NCI-H1048 (cell line): ENCODE measurements at places on chromosomes 4 and X.

DNA sequence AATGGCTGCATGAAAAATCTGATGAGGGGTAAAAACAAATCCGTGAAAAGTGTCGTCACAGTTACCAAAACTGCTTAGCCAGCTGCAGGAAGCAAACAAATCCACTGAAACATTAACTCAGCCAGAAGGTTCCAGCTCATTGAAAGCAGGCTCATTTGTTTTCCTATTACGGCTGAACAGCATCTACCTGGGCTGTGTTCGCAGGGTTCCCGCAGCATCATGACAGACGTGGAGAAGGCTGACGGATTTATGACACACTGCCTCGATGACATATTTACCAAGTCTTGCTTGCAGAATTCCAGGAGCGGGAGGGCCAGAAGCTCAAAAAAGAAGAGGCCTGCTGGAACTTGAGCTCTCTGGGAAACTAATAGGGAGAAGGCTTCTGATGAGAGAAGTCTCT is 781.1 kb downstream of the RAB28 start:
- no peak for DNase-seq

GRCh38 chrX:146614663-146615478 is 194.7 kb upstream of the CXorf51B start:
- no peak for DNase-seq

DNA sequence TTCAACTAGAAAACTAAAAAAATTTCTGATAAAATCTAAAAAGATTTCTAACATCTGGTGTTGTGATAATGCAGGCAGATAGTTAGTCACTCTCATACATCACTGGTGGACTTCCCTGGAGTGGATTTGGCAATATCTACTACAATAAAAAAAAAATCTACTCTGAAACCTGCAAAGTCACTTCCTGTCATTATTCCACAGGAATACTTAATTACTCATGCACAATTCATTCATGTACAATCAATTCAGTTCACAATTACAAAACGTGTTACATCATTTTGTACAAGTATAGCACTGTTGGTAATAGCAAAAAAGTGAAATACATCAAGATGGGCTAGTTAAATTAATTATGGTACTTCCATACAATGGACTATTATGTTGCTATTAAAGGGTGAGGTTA is 16.5 kb upstream of the RHOH start:
- DNase-seq, result no peak

- DNase-seq, result no peak
Observed at GRCh38 chr4:55431710-55432336, 36.1 kb downstream of the TMEM165 start.

- DNase-seq, result no peak
Observed at GRCh38 chr4:5361968-5362367, 310.7 kb downstream of the STK32B start.

- no peak for DNase-seq
Observed at GRCh38 chrX:110180928-110181310, 137.0 kb downstream of the AMMECR1 start.

DNA sequence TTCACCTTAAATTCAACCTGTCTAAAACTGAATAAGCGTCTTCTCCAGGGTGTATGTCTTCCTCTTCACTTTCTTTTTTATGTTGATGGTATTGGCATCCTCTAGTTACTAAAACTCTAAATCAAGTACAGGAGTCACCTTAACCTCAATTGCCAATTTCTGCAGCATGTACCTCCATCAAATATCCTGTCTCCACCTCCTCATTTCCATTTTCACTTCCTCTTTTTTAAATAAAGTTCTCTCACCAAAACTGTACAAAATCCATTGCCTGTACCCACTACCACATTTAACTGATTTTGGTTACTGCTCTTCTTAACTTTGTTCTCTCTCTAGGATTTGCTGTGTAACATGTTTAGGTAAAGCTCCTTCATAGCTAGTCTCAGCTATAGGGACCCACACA is 9.2 kb upstream of the NPFFR2 start:
- DNase-seq, result no peak

GRCh38 chrX:153766098-153766817 is 2.2 kb downstream of the PLXNB3 start:
- no peak for DNase-seq

DNA sequence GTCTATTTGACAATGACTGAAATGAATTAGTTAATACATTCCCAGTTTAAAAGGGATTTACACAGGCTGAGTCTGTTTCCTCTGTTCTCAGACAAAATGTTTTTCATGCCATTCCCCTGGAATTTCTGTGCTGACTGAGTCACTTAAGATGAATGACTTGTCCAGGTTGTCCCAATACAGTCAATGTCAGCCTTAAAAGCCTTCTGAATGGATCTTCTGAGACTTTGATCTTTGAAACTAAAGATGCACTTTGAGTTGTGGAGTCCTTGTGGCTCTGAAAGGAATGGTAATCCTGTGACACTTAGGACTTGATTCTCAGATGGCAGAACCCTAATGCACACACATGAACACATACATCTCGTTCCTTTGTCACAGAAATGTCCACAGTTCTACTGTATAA is 622.2 kb upstream of the GRID2 start:
- DNase-seq, result no peak

DNA sequence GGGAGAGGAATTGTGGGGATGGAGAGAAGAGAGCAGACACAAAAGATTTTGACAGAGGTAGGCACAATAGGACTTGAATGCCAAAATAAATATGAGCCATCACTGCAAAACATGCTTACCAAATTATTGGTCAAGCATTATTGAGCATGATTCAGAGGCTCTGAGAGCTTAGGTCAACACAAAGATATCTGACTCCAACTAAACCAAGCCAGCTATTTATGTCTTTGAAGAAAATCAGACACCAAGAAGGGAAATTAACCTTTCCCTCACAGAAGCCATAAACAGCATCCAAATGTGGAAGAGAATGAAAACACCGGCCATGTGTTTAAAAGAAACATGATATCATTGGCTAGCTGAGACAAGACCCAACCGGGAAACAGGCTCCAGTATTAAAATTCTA is 323.2 kb downstream of the RAB28 start:
- no peak for DNase-seq

DNA sequence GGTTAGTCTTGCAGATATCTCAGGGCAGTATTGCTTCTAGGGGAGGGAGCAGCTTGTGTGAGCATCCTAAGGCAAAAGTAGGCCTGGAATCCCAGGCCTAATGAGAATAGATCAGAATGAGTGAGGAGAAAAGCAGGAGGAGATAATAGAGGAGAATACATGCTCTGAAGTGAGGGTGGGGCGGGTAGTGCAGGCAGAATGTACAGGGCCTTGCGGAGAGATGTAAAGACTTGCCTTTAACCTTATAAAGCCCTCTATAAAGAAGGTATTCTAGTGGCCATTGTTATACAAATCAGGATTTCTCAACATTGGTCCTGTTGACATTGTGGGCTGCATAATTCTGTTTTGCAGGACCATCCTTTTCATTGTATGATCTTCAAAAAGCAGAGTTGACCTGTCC is 855.3 kb downstream of the PCDH7 start:
- DNase-seq, result no peak

- DNase-seq, result no peak
Observed at GRCh38 chrX:150298841-150299551, 64.1 kb upstream of the MAMLD1 start.

DNA sequence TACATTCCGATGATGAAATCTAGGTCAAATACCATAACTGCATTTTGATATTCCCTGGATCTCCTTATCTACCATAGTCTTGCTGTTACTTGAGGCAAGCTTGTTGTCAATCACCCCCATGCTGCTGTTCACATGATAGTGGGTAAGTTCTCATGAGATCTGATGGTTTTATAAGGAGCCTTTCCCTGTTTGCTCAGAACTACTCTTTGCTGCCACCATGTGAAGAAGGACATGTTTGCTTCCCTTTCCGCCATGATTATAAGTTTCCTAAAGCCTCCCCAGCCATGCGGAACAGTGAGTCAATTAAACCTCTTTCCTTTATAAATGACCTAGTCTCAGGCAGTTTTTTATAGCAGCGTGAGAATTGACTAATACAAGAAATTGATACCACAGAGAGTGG is 432.0 kb downstream of the GLUD2 start:
- DNase-seq, result no peak

- DNase-seq, result no peak
Observed at GRCh38 chrX:4936315-4936714, 1222.9 kb upstream of the PRKX start.

- DNase-seq, result no peak
Observed at GRCh38 chr4:84324303-84325245, 174.5 kb downstream of the NKX6-1 start.

GRCh38 chrX:16208601-16209000 is 41.3 kb downstream of the MAGEB17 start:
- DNase-seq, result no peak

- DNase-seq, result no peak
Observed at GRCh38 chr4:168317621-168318020, 931 bp downstream of the DDX60 start.

- DNase-seq, result no peak
Observed at GRCh38 chr4:24262616-24263015, 321.7 kb downstream of the DHX15 start.

DNA sequence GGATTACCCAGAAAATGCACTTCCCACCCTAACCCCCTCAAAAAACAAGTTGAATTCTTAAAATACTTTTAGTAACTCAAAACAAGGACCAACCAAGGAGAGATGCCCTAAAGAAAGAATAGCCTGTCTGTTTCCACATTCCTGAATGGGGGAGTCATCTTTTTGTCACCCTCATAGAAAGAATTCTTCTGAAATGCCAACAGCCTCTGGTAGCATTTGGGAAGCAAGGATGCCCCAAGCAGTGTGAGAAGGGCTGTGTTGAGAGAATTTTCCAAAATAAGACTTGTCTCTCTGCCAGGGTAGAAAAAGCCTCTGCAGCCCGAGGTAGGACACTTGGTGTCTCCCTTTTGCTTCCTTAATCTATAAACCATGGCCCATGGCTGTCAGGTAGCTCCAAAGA is 173.1 kb upstream of the VCX3A start:
- no peak for DNase-seq

DNA sequence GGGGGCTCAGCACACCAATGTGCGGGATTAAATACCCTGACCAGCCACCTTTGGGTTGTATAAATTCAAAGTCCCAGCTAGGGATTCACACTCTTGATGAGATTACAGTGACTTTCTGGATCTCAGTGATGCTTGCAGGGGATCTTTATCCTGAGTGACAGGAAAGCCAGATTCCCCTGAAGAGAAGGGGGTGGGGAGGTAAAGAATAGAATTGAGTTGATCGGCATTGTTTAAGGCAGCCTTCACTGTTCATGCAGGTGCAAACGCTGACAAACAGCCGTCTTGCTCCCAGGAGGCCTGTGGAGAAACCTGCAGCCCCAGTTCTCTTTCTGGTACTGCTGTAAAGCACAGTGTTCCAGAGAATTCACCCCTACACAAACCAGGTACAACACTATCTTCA is 19.0 kb downstream of the CXXC4 start:
- DNase-seq, result no peak

GRCh38 chr4:25977397-25978170 is 63.6 kb downstream of the SMIM20 start:
- DNase-seq, result no peak

GRCh38 chr4:79982601-79983322 is 90.3 kb downstream of the ANTXR2 start:
- DNase-seq, result no peak

- DNase-seq, result no peak
Observed at GRCh38 chr4:151147000-151147399, 47.6 kb downstream of the RPS3A start.

GRCh38 chr4:154984148-154984547 is 203.1 kb downstream of the RBM46 start:
- DNase-seq, result no peak

GRCh38 chr4:38600575-38600974 is 63.4 kb upstream of the KLF3 start:
- no peak for DNase-seq

GRCh38 chrX:13401724-13402123 is 81.9 kb upstream of the ATXN3L start:
- DNase-seq, result no peak

GRCh38 chr4:62135565-62136156 is 935.5 kb downstream of the ADGRL3 start:
- DNase-seq, result no peak

DNA sequence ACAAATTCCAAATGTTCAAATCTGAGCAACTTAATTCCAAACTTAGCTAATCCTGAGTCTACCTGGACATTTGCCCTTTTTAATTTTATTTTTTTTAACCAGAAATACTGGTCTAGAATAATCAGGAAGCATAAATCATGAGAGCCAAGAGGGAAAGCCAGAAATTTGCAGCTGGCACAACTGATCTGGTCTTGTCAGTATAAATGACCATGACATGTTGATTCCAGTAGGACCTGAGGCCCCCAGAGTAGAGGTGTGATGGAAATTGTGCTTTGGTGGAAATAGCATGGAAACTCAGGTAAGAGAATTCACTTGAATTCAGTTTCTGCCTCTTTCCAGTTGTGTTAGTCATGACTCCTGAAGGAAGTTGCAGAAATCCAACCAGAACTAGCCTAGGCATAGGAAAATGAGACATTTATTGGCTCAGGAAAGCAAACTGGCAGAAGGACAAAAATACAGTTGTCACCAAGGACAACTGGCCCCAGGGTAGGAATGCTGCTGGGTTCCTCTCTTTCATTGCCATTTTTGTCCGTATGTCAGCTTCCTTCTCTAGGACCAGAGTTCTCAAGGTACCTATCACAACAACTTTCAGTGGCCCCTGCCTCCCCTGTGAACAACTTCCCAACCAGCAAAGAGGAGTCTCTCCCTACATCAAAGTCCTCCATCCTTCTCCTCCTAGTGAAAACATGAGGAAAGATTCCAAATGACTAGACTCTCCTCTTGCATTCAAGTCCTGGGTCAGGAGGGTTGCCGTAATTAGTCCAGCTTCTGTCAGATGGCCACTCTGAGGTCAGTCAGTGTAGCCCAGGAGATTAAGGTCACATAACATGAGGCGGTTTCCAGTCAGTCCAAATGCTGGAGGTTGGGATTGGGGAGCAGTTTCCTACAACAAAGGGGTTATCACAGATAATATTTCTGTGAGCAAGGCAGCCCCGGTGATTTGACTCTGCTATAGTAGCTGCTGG is 29.3 kb upstream of the MYOZ2 start:
- DNase-seq, result no peak

DNA sequence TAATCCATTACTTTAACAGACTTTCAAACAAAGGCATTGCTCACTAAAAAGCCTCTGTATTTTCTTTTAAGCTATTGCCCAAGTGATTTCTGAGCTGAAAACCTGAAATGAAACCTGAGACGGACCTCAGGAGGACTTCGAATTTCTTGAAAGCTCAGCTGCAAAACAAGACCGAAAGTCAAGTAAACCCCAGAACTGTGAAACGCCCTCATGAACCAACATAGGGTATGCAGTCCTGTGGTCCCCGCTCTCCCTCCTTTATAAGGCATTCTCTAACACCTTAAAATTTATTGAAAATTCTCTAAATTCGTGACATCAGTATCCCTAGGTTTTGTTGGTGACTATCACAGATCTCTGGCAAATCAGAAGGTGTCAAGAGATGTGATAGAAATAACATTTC is 91.8 kb downstream of the SHISA3 start:
- no peak for DNase-seq
